SIG-M5 (cell line): ENCODE measurements at places on chromosomes 6 and 20.
A peak's percentile ranks its signal among the peaks of the same experiment; 100 is the strongest.

DNA sequence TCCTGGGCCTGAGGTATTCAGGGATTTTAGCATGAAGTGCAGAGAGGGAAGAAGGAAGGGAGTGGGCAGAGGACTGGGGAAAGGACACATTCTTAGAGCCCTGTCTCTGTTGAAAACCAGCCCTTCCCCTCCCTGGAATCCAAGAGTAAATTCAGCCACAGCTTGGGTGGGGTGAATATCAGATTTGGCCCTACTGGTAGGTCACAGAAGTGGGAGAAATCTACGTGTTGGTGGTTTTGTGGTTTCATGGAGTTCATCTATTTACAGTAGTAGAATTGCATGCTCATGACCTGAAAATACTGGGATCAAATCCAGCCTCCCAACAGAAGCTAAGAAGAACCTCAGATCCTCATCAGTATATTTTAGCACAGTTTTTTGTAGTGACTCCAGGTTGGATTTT is 404.4 kb downstream of the BMP2 start:
- no peak for DNase-seq

DNA sequence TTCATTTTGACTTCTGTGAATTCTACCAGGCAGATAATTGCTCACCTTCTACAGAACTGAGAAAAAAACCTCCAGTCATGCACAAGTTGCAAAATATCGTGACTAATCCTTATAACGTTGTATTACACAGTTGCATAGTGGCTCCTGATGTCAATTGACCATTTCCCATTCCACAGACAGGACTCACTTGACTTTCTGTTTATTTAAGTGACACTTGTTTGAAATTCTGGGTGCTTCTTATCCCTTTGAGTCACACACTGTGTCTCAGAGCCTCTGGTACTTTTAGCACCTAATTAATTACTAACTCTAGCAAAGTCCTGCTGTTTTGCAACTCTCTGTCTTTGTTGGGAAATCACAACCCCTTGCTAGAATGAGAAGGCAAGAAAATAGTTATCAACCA is 16.2 kb upstream of the RSPO3 start:
- DNase-seq, result peak; percentile 55

DNA sequence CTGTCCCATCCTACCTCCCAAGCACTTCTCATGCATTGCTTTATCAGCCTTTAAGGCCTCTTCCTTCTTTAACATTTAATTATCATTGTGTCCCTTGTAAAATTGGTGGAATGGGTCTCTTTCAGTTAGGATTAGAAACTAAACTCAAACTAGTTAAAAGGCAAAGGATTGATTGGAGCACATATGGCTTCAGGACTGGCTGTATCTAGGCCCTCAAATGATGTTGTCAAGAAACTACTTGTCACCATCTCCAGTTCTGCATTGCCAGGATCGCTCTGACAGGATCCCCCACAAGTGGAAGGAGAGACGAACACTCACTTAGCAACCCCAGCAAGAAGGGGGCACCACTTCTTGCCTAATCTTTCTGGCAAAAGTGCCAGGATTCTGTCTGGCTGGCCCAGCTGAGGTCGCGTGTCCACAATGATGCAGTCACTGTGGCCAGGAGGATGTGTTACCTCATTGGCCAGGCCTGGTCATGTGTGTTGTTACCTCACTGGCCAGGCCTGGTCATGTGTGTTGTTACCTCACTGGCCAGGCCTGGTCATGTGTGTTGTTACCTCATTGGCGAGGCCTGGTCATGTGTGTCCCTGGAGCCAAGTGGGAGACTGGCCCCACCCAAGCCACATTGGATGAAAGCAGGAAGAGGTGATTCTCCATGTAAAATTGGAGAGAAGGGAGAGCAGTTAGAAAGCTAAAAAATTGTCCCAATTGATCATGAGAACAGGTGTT is 5.0 kb downstream of the BANF2 start:
- DNase-seq, result no peak

- no peak for DNase-seq
Observed at GRCh38 chr20:56001106-56001785, 4.1 kb downstream of the CBLN4 start.

GRCh38 chr20:56860413-56860812 is 231.3 kb downstream of the TFAP2C start:
- DNase-seq, result no peak

DNA sequence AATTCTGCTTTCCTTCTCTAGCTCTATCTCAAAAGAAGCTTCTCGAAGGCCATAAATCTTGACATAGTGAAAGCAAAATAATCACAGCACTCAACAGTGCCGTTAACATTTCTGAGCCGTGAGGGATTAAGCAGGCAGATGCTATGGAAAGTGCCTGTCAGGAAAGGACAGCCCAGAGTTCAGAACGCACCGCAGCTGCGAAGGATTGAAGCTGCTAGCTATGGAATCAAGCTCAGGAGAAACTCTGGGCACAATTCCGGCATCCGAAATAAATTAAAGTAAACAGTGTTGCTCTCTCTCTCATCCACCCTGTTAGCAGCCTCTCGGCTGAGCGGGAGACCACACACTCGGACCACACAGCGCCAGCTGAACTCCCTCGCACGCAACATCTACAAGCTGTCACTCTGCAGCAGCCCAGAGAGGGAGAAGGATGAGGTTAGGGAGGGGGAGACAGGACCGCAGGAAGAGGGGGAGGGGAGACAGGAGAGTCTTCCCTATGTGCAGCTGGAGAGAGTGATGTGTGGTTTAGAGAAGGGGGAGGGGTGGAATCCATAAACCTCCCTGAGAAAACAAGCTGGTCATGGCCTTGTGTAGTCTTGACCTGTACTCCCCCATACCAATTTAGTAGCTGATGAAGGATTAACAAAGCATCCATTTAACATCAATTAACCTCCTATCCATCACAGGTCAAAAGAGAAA is 9.0 kb downstream of the EXOC2 start:
- no peak for DNase-seq

GRCh38 chr6:49551078-49551865 is 804 bp downstream of the C6orf141 start:
- no peak for DNase-seq

GRCh38 chr20:49344975-49345374 is 67.1 kb upstream of the ZNFX1 start:
- DNase-seq, result no peak

GRCh38 chr6:41733707-41734665 is 1.4 kb downstream of the TFEB start:
- no peak for DNase-seq

- no peak for DNase-seq
Observed at GRCh38 chr6:31915756-31916155, 11.8 kb upstream of the C2 start.

- DNase-seq, result no peak
Observed at GRCh38 chr6:158279615-158280014, 32.6 kb upstream of the TULP4 start.

GRCh38 chr20:32227744-32228688 is 20.3 kb downstream of the POFUT1 start:
- peak; percentile 66 for DNase-seq

DNA sequence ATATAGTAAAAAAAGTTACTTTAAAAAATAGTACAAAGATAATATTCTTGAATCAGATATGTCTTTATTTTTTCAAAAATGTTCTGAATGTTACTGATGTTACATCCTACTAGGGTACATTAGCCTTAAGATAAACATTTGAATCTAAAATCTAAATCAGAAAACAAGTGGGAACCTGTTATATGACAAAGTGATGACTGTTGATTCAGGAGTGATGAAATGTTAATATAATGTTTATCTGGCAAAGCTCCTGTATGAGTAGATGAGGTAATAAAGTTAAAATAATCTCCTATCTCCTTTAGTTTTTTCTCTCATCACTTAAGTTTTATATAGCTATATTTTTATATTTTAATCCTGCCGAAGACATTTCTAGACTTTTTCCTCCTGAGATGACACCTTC is 4.2 kb downstream of the DOP1A start:
- no peak for DNase-seq

DNA sequence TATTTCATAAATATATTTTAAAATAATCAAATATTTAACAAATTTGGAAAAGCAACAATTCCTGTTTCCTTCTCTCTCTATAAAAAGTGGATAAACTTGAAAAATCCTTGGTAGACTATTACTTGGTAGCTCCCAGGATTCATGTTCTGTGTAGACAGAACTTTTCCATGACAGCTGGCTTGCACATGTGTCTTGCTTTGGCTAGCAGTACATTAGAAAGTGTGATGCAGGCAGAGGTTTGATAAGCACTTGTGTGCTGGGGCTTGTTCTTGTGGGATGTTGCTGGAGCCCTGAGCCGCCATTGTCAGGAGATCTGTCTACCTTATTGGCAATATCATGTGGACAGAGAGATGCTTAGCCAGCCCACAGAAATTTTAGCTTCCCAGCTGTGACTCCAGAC is 327.2 kb downstream of the CDKAL1 start:
- no peak for DNase-seq

- DNase-seq, result no peak
Observed at GRCh38 chr20:1894471-1894950, 696 bp upstream of the SIRPA start.

- DNase-seq, result no peak
Observed at GRCh38 chr20:25223179-25223661, 24.7 kb upstream of the PYGB start.

- no peak for DNase-seq
Observed at GRCh38 chr6:72111611-72112010, 225.3 kb downstream of the RIMS1 start.

DNA sequence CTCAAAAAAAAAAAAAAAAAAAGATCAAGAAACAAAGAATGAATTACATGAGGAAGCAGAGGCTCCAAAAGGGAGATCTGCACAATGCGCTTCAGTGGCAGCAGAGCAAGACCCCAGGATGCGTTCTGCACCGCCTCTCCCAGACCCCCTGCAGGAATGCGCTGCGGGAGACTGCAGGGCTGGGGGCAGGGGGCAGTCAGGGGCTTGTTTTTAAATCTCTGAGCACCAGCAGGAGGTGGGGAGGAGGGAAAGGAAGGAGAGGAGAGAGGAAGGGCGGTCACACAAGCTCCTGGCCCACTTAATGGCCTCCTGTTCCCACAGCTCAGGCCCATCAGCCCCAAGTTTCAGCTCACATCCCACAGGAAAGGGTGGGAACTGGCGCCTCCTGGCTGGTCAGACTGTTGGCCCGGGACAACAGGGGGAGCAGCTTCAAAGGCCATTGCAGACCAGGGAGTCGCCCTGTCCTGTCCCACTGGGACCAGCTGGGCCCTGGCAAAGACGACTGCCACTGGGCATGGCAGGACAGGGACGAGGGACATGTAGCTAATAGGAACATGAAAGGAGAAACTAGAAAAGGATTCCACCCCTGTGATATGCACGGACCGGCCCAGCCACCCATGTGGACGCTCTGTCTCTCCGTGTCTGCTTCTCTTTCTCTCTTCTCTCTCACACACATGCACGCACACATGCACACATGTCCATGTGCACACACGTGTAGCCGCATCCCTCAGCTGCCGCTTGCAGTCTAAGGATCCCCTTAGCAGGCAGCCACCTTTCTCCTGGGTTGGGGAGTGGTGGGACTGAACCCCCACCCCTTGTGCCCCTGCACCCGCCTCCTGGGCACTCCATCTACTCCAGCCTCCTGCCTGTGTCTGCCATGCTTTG is 34.7 kb downstream of the TFEB start:
- no peak for DNase-seq

DNA sequence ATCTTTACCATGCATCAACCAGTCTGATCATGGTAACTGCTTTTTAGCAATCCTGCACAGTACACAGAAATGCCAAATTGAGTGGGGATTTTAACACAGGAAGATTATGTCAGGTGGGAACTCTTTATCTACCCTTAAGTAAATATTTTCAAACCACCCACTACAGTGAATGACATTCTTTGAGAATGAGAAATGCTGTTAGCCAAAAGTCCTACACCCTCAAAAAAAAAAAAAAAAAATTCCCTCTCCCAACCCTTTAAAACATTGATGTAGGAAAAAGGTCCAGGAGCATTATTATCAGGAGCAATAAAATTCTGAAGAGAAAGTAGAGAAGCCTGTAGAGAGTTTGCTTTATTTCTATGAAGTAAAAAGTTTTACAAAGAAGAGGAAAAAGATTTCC is 307.2 kb upstream of the THEMIS start:
- DNase-seq, result no peak

DNA sequence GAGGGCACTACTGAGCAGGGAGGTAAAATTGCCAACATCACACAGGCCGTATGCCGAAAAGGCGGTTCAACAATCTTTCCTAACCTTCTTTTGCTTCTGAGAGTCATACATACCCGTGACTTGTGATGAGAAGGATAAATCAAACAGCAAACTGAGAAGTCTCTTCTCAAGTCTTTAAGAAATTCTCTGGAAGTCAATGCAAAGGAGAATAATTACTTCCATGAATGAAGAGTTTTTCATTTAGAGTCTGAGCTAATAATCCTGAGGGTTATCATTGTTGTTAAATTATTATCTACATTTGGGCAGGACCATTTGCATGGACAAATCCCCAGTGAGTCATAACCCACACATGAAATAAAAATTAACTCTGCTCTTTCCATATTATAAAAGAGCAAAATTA is 22.4 kb upstream of the ILRUN start:
- no peak for DNase-seq
